ENCODE measurements at places on chromosomes 5 and 9.
A peak's percentile ranks its signal among the peaks of the same experiment; 100 is the strongest.

- no peak for DNase-seq
Measured at GRCh38 chr9:84187090-84187489, 153.5 kb downstream of the SLC28A3 start.

DNA sequence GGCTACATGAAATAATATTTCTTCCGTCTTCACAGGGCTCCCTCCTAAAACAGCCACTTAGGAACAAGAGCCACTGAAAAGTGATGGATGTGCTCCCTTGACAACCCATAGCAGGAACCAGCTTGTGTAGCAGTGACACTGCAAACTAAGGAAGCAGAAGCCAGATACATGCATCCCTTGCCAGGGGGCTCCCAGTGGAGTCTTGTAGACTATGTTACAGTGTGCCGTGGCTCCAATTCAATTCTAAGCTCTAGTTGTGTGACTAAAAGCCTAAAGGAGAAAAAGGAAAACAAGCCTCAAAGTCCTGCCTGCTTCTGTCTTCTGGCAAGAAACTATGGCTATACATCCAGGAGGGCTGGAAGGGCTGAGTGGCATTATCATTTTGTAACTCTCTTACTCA, 12.2 kb upstream of the TAF1L start:
- no peak for DNase-seq

DNA sequence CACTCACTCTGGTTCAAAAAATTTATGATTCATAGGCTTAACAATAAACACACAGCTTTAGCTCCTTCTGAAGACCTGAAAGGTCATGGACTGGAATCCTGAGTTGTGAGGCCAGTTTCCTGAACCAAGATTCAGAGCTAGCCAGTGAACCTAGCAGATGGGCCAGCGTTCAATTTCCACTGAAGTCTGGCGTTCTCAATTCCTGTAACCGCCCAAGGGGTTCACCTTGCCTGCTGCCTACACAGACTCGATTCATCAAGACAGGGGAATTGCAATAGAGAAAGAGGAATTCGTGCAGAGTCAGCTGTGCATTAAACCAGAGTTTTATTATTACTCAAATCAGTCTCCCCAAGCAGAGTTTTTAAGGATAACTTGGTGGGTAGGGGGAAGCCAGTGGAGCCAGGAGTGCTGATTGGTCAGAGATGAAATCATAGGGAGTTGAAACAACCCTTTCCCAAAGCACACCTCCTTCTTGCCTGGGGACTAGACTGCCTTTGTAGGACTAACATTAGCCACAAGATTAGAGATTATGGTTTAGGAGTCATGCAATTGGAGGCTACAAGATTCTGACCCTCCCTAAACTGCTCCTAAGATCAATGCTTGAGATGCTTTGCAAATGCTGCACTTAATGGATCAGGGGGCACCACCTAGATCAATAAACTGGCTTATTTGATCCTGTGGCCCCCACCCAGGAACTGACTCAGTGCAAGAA, 117.5 kb upstream of the SHB start:
- DNase-seq = no peak

- peak; percentile 92 for DNase-seq
Measured at GRCh38 chr5:14108170-14108996, 34.8 kb upstream of the TRIO start.

DNA sequence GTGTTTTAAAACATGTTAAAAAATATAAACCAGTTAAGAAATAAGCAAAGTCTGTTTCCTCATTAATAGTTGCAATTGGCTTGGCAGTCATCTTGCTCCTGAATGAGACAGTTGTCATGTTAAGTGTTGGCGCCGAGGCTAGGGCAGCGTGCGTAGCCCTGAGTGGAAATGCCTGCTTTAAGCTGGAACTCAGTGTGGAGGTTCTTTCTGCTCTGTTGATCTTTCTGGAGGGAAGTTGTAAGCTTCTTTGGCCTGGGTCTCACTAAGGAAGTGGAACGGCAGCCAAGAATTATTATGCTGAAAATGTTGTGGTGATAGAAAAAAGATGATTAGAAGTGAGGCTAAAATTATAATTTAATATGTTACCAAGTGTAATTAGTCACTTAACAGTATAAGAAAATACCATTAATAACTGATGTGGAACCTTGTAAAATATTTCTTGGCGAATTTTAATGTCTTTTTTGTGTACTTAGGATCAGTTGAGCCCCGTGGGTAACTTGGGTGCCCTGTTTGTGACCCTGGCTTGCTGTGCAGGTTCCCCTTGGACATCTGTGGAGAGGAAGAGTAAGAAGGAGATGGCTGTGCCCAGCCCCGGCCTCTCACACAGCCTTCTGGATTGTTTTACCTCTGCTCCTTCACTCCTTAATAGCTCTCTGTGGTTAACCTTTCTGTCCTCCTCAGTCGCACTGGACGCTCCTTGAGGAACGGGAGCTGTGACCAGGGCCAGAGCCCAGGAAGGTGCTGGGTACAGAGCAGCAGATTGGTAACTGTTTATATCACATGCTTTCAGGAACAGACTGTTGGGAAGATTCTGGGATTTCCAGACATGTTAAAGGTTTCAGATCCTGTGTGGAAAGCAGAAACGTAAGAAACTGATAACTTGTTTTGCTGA, 31.0 kb downstream of the PCBD2 start:
- no peak for DNase-seq

Data from NCI-H748 treated with DMSO at 0.1 percent for 48 hours (cell line).